Stimulated activated CD8-positive, alpha-beta memory T cell treated with anti-CD3 and anti-CD28 coated beads, Interleukin-4, amount 100 ng/mL, for 1 hour (primary cell): ENCODE measurements at places on chromosomes 3 and 15.
A peak's percentile ranks its signal among the peaks of the same experiment; 100 is the strongest.

- DNase-seq, result no peak
These were observed 543 bp downstream of the TMEM202 start for GRCh38 chr15:72398648-72399047.

DNA sequence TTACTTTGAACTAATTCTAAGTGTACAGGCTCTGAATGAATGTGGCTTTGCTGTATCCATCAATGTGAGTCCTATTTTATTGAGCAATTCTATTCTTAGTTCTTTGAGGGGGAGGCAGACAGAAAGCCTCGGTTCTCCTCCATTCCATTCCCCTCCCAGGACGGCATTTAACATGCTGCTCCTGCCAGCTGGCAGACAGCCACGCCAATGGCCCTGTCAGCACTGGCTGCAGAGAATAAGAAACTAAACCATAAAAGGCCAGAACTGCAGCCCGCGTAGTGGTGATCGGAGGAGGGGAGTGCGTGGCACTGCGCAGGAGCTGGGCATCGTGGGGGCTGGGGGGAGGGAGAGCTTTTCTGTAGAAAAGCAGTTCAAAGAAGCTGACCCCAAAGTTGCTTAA is 76.0 kb upstream of the HACD2 start:
- no peak for DNase-seq

DNA sequence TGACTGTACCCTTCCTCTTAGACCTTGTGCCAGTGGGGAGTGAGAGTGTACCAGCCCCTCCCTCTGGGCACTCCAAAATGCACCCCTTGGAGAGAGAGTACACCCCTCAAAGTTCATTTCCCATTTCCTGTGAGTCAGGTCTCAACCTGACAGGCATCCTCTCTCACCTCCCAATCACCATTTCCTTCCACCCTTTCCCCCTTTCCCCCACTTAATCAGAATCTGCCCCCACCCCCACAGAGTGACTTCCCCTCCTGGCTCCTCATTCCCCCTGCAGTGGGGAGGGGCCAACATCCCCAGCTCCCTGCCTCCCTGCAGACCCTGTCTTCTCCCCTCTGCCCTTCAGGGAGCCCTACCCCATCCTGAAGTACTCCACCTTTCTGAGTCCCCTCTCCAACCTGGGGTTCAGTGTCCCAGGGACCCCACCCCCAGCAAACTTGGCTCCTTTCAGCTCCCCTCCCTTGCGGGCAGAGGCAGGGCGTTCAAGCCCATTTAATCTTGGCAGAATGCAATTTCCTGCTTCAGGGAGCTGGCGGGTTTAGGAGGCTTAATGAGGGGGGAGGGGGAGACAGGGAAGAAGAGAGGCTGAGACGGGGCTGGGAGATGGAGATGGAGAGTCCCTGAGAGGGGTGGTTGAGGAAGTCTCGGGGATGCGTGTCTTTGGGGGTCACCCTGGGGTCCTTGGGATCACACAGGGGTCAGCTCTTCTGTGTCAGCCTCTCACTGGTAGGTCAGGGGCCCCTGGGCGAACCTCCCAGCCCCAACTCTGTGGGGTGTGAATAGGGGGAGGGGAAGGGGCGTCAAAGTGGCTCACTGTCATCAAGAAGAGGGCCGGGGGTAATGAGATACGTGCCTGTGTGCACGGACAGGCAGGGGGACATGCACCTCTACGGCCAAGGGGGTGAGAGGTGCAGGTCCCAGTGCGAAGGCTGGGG is 16.6 kb upstream of the SEMA3F start:
- DNase-seq, result no peak

GRCh38 chr3:146653978-146654377 is 48.8 kb upstream of the PLSCR5 start:
- no peak for DNase-seq

DNA sequence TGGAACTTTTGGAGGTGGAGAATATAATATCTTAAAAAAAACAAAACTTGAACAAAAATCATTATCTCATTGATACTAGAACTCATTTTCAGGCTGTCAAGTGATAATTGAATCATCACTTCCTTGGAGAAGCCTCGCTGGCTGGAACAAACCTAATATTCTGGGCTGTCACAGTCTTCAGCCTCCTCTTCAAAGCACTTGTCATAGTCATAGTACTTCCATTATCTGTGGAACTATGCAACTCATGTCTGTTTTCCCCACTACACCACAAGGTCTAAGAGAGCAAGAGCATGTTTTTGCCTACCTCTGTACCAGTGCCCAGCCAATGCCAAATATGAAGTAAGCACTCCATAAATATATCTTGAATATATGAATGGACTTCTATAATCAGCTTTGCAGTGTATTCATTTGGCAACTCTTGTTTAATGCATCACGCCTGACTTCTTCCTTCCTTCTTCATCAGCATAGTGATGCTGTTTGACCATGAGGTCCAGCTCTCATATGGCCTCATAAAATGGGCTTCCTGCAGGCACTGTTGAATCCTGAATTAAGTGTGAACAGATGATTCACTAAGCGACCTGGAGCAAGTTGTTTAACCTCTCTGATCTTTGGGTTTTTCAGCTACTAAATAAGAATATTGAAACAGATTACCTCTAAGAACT is 86.6 kb upstream of the SNRK start:
- DNase-seq, result no peak

- DNase-seq, result no peak
These were observed 65.4 kb downstream of the RPN1 start for GRCh38 chr3:128585189-128585588.

DNA sequence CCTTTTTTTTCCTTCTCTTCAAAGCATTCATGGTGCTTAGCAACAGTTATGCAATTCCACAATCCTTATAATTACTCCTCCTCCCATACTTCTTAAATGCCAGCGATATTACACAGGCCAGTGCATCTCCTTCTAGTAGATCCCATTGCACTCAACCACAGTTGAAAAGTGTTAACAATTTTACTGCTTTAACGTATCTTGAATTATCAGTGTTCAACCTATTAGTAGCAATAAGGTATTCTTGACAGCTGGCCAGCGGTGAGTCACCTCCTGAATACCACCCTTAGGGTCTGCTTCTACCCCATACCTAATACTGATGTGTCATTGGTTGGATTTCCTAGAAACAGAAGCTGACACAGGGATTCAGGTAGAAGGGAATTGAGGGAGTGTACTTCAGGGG is 24.0 kb upstream of the TEX9 start:
- no peak for DNase-seq

- DNase-seq, result no peak
These were observed 39.0 kb downstream of the CFAP100 start for GRCh38 chr3:126433496-126434263.

GRCh38 chr15:81384891-81385720 is 11.1 kb upstream of the TMC3 start:
- DNase-seq, result no peak

- DNase-seq, result no peak
These were observed 901 bp downstream of the ALS2CL start for GRCh38 chr3:46692566-46692990.

GRCh38 chr15:83940136-83940535 is 286.2 kb downstream of the ADAMTSL3 start:
- DNase-seq, result no peak

DNA sequence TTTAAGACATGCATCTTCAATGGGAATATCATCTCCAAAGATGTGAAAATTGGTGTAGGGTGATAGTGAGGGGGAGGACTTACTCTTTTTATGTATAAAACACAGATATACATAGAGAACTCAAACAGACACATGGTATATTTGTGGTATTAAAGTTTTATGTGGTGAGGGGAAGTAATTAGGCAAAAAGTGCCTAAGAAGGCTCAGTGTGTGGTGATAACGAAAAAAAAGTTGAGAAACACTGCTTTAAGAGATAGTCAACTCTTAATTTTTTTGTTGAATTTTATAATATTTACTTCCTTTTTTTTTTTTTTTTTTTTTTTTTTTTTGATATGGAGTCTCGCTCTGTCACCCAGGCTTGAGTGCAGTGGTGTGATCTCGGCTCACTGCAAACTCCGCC is 174.2 kb upstream of the FRMD4B start:
- DNase-seq, result no peak

- no peak for DNase-seq
These were observed 113.8 kb downstream of the ANXA2 start for GRCh38 chr15:60283936-60284335.

GRCh38 chr15:76139368-76140073 is 79.7 kb downstream of the TMEM266 start:
- peak; percentile 26 for DNase-seq

GRCh38 chr3:58329150-58329921 is 3.4 kb upstream of the PXK start:
- no peak for DNase-seq

DNA sequence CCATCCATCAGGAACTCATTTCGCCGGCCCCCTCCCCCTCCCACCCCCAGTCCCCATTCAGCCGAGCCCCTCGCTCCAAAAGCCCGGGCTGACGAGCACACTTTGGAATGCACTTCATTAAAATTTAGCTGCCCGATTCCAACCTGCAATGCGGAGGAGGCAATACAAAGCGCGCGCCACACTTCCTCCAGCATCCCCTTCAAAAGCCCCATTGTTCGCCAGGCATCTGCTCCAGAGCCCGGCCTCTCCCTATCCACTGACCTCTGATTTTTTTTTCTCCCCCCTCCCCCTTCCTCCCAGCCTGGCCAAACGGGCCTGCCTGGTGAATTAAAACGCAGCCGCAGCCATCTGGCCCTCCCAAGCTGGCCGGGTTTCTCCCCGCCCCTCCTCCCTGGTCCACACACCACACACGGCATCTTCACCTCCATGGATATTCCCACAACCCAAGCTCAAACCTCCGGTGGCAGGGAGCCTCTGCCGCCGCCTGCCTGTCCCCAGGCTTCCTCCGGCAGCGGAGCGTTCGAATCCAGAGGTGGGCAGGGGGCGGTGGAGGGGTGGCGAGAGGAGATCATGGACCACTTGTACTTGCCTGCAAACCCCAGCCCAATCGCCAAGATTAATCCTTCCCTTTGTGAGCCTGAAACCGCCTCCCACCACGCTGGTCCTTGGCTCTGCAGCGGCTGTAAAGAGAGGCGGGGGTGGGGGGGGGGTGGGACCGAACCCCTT is 441.3 kb downstream of the MAGI1 start:
- no peak for DNase-seq

GRCh38 chr15:45495588-45495987 is 27.0 kb downstream of the SLC30A4 start:
- no peak for DNase-seq

GRCh38 chr3:190319660-190320059 is 2.6 kb downstream of the CLDN1 start:
- DNase-seq, result no peak

- no peak for DNase-seq
These were observed 40.5 kb downstream of the IL5RA start for GRCh38 chr3:3069723-3070122.

GRCh38 chr15:89003865-89004725 is 84.2 kb upstream of the ABHD2 start:
- no peak for DNase-seq

DNA sequence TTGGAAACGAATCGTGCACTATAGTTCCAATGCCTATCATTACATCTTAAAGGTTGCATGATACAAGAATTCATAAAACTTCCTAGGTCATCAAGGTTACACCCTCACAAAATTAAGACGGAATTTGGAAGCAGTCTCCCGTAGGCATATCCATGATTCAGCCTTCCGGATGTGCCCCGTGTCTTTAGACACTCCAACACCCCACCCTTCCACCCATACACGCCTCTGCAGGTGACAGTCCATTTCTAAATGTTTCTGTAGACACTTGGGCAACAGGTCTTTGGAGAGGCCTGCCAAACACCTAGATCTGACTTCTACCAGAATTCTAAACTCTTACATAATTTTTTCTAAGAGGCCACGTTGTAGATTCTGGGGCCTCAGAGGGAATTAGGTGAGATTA is 49.8 kb downstream of the LDHAL6B start:
- no peak for DNase-seq

DNA sequence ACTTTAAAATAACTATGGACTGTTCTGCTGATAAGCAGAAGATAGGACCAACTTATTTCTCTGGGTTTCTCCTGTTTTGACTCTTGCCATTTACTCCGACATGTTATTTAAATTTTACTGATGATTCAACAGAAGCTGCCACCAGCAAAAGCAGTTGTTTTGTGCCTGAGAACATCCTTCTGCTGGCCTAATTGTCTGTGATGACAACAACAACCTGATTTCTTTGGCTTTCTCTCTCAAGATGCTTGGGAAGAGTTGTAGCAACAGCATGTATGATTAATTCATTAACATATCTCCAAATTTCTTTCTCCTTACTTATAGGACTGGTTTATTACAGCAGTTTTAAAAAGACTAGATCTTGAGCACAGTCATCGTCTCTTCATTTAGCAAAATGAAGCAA is 36.9 kb upstream of the DYNC1LI1 start:
- DNase-seq, result no peak

DNA sequence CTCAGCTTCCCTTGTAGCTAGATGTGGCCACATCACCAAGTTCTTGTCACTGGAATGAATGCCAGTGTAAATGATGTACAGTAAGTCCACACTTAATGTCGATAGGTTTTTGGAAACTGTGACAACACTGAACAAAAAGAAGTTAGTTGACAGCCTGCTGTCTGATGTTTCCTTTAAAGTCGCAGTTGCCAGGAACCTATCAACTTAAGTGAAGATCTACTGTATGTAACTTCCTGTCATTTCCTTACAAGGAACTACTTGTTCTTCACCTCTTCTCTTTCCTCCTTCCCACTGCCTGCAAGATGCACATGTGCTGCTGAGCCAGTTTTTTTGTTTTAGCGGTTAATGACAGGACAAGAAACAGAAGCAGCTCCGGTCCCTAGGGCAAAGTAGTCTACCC is 44.6 kb downstream of the HDGFL3 start:
- DNase-seq, result no peak
